ENCODE measurements at places on chromosomes 5 and 9.

- no peak overlapping the region for H3K27ac ChIP-seq
- DNase-seq, result no peak
- no peaks in the 10 kb centered on the region for H3K27me3 ChIP-seq
- no peaks in the 10 kb centered on the region for H3K36me3 ChIP-seq
- no peak overlapping the region for H3K4me3 ChIP-seq
Observed at GRCh38 chr5:35320029-35320428, 89.7 kb upstream of the PRLR start.

DNA sequence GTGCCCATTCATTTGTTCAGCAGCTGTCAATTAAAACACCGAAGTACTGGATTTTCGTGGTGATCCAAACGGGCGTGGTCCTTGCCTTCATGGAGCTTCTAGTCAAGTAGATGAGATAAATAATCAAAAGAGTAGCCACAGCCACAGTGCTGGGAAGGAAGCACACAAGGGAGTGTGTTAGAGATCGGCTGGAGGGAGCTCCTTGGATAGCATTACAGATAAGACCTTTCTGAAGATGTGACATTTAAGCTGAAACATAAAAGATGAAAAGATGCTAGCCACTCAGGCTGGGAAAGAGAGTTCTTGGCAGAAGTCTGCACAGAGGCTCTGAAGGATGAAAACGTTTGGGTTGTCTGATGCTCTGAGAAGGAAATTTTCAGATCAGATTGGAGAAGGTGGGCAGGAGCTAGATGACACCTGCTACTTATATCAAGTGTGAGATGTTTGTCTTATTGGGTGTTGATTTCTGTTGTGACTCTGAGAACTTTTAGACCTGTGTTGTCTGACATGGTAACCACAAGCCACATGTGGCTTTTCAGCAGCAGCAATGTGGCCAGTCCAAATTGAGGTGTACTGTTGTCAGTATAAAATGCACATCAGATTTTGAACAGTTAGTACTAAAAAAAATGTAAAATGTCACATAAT lies 123.9 kb downstream of the TLE4 start:
- H3K27me3 ChIP-seq, result no peaks in the 10 kb centered on the region
- no peak for DNase-seq
- H3K36me3 ChIP-seq, result peaks cover 8% of the 10 kb centered on the region

- H3K4me3 ChIP-seq, result no peak overlapping the region
- peaks cover 78% of the 10 kb centered on the region for H3K27me3 ChIP-seq
- no peak for DNase-seq
- no peaks in the 10 kb centered on the region for H3K4me1 ChIP-seq
- H3K36me3 ChIP-seq, result no peaks in the 10 kb centered on the region
Observed at GRCh38 chr5:6450319-6450833, 1.7 kb downstream of the UBE2QL1 start.

DNA sequence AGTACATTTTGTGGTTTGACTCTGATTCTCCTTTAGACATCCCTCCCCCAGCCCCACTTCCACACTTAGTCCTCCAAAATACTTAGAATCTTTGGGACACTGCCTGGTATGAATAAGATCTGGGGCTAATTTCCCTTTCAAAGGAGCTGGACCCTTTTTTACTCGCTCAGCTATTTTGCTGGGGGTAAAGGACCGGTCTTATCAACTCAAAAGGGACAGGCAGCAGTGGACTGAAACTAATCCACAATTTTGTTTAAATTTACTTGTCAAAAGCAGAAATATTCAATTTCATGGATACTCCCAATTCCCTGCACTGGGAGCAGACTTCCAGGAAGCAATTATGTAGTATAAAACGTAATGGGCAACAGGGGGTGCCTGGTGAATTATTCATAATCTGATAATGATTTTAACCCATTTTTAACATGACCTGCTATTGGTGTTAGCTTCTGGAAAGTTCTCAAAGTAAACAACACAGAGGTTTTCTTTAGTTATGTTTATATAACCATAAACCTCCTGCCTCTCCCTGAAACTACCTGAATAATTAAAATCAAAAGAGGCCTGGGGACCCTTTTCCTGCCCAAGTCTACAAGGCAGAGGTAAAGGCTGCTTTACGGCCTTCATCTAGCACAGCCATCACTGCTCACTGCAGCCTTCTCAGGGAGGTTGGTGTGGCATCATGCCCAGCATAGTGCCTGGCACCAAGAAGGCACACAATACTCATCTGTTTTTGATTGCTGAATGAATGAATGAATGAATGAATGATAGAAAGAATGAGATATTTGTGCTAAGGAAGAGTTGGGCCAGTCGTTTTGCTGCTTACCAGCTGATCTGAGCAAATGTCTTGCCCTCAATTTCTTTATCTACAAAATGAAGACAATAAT lies 44.2 kb upstream of the GNPDA1 start:
- no peaks in the 10 kb centered on the region for H3K36me3 ChIP-seq
- no peak overlapping the region for H3K27ac ChIP-seq
- H3K27me3 ChIP-seq, result no peaks in the 10 kb centered on the region
- DNase-seq, result no peak

DNA sequence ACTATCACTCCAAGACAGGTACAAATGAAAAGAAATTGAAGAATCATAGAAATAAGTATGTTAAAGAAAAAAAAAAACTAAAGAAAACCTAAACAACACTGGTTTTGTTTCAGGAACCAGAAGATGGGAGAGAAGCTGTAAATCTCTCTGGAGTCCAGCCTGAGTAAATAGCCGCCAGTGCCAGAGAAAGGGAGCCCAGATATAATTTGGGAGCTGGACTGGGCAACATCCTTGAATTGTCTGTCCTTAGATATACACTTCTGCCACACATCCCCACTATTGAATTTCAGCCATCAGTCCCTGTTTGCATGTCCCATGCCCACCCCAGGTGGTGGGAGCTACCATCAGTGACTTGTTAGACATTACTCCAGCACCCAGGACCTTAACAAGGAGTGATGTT lies 979.6 kb downstream of the DTWD2 start:
- no peak overlapping the region for H3K4me3 ChIP-seq
- no peak overlapping the region for H3K27ac ChIP-seq
- H3K27me3 ChIP-seq, result no peaks in the 10 kb centered on the region
- H3K4me1 ChIP-seq, result no peaks in the 10 kb centered on the region

Data from neuronal stem cell (in vitro differentiated cells).